Activated CD4-positive, alpha-beta T cell treated with anti-CD3 and anti-CD28 coated beads, Interleukin-2, amount 10 ng/mL, durations not matched to agents 7 days and 5 days (primary cell): ENCODE measurements at places on chromosomes 7 and 10. TPM values are rescaled to one million over a fixed set of nuclear protein-coding genes. Genes with fewer than 3 reads are reported as not detected.
A peak's percentile ranks its signal among the peaks of the same experiment; 100 is the strongest.

SNX8 gene
- total RNA-seq = 27.2 TPM

UBTD1 gene
- 0.72 TPM for total RNA-seq

NAT16 gene
- total RNA-seq = not detected

PPP1R17 gene
- not detected for total RNA-seq

LIPJ gene
- total RNA-seq = not detected

AKR1C4 gene
- total RNA-seq = not detected

- no peak for DNase-seq
These were observed 434.8 kb upstream of the NPVF start for GRCh38 chr7:25662841-25663800.

DNA sequence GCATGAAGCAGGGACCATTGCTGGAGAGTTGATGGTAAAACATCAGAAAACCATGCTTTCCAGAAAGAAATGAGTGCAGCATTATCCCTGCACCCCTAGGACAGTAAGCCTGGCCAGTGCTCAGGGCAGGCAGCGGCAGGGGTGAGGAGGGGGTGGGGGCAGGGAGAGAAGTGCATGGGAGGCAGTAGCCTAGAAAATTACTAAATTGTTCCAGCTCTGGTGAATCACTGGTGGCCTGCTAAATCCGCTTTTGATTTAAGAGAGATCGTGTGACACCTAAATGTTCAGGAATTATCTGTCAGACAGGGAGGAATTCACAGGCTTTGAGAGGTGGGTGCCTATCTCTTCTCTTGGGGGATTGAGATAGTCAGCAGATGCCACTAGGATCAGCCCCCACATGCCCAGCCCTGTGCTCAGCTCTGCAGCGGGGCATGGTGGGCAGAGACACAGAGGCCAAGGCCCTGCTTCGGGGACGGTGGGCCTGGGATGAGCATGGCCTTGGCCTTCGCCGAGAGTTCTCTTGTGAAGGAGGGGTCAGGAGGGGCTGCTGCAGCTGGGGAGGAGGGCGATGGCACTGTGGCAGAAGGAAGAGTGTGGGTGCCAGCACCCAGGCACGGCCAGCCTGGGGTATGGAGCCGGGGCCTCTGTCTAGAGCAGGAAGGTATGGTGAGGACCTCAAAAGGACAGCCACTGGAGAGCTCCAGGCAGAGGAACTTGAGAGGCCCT, 5.0 kb upstream of the AQP1 start:
- no peak for DNase-seq

GRCh38 chr10:6052247-6053221, 9.6 kb downstream of the IL2RA start:
- peak; percentile 78 for DNase-seq

DNA sequence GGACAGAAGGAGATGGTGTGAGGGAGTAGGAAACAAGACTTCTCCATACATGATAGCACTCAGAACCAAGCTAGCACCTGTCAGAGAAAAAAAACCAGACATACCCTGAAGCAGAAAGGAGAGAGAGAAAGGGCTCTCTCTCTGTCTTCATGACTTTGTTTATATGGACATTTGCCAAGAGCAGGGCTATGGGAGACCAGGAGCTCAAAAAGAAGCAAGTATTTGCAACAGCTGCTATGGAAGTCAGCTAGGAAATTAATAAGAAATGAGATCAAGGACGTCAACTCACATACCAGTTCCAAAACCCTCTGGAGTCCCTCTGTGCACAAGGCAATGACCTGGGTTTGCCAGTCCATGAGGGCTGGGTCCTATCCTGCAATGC, 111.6 kb downstream of the SGMS1 start:
- no peak for DNase-seq

- DNase-seq = no peak
These were observed 860.9 kb downstream of the XPNPEP1 start for GRCh38 chr10:109062371-109062770.

DNA sequence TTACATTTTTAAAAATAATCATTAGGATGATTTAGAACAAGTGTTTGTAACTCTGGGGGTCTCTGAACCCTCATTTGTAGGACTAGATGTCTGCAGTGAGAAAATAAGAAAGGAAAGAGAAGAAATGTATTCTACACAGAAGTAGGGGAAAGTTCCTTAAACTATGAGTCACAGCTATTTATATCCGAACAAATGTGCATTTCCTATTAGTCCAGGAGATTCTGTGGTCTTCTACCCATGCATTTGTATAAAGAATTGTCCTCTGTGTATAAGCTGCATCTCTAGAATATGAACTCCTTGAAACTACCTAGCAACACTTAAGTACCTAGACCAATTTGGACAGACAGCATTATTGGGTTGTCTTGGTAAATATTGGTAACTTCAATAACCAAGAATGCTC, 15.9 kb upstream of the CD36 start:
- no peak for DNase-seq
